ENCODE measurements at places on chromosomes 3 and 15.

GRCh38 chr3:195042743-195043606 lies 228.0 kb downstream of the XXYLT1 start:
- no peak for DNase-seq

- DNase-seq, result no peak
Measured at GRCh38 chr15:86055688-86056087, 24.0 kb upstream of the AGBL1 start.

- no peak for DNase-seq
Measured at GRCh38 chr15:81859737-81860516, 185.9 kb downstream of the MEX3B start.

DNA sequence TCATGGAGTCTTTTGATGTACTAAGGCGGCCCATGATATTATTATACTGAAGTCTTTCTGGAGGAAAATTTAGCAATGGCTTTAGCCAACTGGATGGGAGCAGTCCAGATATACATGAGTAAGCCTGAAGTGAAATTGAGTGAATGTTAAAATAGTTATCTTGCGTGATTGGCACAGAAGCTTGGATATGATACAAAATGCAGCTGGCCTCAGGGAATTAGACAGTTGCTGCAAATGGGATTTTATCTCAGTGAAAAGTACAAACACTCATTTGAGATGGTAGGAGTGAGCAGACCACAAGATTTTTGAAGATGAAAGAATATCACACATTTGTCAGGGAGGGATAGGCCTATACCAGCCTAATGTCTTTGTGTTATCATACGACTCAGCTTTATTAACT lies 8.9 kb downstream of the LMOD3 start:
- no peak for DNase-seq

DNA sequence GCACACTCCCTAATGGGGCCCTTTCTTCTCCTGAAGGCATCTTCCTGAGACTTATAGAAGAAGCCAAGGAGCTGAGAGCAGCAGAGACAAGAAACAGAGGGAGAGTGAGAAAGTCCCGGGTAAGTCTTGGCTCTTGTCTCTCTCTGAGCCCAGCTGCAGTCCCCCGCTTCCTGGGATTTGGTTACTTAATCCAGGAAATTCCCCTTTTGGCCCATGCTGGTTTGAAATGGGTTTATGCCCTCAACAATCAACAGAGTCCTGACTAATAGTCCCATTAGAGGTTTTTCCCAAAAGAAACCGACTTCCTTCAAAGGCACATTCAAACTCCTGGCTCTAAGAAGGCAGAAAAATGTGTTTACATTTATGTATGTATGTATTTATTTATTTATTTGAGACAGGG lies 22.0 kb downstream of the TMEM158 start:
- peak; percentile 47 for DNase-seq

DNA sequence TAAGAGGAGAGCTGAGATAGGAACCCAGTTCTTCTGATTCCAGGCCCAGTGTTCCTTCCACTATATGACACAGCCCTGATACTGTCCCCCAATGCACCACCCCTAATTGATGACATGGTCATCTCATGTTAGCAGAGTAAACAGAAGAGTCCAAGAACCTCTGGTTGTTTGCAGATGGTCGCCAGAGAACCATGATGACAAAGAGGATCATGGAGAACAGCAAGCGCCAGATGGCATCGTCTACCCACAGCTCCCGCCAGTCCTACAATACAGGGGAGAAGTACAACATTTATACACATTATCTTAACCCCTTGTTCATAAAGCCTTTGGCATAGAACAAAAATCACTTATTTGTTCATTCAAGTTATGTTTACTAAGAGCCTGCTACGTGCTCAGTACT lies 18.5 kb upstream of the VPS39 start:
- no peak for DNase-seq

DNA sequence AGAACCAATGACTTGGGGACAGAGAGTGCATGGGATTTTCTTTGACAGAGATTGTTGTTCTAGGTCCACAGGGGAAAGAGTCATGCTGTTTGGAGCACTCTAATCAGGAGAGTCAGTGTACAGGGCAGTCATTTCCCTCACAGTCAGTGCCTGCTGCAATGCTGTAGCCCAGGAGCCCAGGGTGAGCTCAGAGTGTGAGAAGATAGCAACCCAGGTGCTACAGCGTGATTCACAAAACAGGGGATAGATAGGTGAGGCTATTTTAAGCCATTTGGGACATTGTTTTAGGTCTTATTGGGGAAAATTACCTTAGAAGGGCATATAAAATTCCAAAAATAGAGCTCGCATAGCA lies 37.3 kb downstream of the LNP1 start:
- DNase-seq, result no peak

GRCh38 chr15:99407716-99408115 lies 156.4 kb downstream of the LRRC28 start:
- DNase-seq, result no peak

DNA sequence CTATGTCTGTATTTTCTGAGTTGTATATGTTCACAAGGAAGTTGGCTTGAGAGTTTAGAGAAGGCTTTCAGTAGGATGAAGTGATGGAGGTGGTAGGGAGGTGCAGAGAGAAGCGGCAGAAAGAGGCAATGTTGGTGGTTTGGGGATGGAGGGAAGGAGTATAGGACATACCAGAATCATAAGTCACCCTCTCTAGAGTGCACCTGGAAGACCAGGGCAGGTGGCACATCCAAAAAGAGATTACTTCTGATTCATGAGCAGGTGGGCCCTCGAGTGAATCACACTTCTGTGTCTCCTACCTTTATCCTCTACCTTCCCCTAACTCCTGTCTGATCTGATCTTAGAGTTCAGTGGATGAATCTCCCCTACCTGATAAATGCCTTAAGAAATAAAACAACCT lies 41.8 kb upstream of the MRPL3 start:
- no peak for DNase-seq

DNA sequence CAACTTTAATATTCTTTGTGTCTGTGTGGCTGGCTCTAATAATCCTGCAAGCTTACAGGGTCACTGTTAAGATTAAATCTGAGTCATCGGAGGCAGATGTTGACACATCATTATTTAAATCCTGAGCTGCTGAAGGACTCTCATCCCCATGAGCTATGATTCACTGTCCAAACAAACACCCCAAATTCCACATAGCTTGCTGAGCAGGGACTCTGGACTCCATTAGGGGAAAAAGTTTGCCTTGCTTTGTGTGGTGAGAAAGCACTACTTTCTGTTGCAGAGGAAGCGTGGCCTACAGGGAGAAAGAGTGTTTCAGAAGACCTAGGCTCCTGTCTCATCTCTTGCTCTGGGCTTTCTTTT lies 213.7 kb downstream of the PDCD6IP start:
- DNase-seq, result peak; percentile 98

DNA sequence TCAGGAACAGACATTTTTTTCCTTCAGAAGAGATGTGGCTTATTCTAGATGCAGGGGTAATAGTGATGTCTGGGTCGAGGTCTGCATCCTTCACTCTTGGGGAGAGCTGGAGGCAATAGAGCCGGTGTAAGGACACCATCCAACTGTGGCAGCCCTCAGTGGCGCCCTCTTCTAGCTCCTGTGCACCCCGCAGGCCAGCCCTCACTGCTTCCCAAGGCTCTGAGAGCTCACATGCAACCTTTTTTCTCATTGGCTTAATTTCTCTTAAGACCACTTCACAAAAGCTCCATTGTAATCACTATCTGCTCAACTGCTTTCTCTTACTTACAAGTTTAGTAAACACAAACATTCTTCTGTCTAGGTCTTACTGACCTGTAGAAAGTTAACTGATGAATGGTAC lies 3.9 kb upstream of the VPS8 start:
- no peak for DNase-seq

DNA sequence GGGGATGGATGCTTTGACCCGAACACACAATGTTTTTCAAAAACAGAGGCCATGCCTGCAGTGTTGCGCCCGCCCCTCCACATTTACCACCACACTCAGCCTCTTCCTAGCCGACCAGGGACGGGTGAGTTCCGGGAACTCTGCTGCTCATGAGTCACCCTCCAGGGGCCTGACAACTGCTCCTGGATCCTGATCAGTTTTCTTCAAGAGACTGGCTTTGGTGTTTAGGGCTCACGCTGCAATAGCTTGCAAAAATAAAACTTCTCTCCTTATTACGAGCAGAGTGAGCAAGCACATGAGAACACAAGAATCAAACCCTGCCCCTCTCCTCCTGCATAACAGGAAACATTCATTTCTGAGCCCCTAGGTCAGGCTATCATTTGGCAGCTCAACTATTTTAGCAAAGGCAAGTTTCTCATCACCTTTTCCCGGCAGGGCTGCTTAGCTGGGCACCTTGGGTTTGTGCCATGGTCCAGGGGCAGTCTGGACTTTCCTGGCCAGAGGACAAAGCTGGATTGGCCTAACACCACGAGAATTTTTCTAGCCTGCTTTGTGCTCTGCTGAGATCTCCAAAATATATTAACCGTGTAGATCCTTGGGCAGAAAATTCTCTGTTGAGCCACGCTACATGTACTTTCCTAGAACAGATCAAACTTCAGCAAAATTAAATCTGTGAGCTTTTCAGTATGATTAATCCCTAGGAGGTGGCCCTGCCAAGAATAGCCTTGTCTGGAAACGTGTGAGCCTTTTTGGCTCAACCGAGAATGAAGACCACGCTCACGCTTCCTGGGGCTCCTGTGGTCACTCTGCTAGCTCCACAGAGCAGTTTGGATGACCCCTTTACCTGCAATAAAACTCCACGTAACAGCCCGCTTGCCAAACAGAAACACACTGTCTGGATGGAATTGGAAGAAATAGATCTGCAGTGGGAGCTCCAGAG lies 52.7 kb upstream of the SPATA12 start:
- DNase-seq, result peak; percentile 90

DNA sequence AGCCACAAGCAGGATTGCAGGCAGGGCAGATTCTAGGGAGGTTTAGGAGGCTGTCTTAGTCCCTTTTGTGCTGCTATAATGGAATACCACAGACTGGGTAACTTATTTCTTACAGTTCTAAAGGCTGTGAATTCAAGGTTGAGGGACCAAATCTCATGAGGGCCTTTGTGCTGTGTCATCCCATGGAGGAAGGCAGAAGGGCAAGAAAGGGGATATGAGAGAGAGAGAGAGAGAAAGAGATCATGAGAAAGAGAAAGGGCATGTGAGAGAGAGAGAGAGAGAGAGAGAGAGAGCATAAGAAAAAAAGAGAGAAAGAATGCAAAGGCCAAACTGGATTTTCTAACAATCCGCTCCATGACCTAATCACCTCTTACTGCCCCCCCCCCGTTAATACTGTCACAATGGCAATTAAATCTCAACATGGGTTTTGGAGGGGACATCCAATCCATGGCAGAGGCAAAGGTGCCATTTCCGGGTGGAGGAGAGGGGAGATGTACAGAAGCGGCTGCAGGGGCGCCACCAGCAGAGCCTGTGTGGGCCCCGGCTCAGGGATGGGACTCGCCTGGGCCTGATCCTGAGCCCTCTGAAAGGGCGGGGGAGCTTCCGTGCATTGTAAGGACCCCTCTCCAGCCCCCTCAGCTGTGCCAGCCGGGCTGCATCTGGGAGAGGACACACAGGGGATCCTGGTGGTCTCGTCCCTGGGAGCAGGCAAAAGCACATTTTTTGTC lies 20.5 kb downstream of the MRPS11 start:
- no peak for DNase-seq

DNA sequence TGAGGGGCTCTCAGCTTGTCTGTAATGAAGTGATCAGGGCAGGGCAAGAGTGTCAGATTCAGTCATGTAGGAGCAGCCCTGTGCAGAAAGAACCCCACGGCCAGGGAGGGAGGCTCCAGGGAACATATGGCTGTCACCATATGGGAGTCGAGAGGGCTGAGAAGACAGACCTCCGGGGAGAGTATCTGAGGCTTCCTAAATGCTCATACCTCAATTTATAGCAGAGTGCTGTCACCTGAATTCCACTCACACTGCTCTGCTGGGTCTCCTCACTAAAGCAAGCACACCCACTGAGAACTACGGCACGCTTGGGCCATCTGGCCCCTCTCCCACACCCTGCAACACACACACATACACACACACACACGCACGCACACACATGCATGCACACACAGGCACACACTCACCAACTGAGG lies 92.3 kb upstream of the TJP1 start:
- no peak for DNase-seq

DNA sequence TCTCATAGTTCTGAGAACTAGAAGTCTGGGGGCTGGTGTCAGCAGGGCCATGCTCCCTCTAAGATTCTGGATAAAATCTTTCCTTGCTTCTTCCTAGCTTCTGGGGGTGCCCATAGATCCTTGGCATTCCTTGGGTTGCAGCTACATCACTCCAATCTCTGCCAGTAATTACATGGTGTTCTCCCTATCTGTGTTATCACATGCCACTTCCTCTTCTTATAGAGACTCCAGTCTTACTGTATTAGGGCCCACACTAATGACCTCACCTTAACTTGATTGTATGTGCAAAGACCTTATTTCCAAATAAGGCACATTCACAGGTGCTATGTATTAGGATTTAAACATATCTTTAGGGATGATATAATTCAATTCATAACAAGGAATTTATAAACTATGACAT lies 618.5 kb downstream of the FGF12 start:
- no peak for DNase-seq

DNA sequence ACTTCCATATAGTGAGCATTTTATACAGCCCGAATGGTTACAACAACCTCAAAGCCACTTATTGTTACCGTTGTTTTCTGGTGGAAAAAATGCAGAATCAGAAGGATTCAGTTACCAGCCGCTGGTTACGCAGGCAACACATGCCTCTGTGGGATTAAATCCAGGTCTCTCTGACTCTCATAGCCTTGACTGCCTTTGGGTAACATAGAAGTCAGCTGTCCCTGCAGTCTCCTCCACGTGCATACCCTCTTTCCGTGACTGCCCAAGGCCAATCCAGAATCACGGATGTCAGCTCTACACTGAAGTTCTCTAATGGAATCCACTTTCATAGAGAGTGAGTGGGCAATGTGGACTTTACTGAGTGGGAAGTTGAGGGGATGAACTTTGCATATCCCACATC lies 189.5 kb upstream of the DNAJC19 start:
- no peak for DNase-seq

DNA sequence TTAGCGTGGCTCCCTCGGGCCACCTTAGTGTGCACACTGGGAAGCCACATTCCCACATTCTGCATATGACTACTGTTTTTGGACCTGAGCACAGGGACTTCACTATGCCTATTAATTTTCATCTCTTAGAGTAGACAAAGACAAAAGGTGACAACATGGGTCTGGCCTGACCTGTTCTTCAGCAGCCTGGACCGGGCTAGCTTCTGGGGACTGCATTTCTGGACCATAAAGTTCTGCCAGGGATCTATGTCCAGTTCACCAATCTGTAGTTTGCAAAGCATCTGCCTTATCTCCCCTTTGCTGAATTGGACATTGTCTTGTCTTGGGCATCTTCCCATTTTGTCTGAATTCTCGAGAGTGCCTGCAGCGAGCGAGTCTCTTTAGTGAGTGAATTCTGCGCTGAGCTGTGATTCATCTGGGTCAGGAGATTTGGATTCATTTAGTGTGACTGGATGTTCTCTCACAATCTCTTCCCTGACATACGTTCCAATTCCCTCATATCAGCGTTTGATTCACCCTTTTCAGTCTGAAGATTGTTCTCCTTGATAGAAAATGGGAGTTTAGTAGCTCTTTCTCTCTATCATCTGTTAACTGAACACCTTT lies 112.2 kb upstream of the PLXNA1 start:
- DNase-seq, result no peak

DNA sequence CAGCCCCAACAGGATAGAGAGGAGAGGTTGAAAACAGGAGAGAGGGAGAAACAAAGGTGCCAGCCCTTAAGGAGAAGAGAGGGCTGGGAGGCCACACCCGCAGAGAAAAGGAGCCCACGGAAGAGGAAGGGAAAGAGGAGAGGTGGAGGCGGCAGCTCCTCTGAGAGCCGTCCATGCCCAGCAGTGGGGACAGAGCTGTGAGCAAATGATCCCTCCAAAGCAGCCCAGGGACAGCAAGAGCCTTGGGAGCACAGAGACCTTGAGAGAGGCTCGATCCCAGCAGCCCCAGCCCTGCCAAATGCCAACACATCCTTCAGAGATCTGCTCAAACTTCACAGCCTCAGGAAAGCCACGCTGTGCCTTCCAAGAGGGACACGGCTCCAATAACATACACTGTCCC lies 66.7 kb upstream of the CORO2B start:
- no peak for DNase-seq
